Activated T-cell treated with anti-CD3 and anti-CD28 coated beads for 24 hours (primary cell): ENCODE measurements at places on chromosomes 3 and 15.

DNA sequence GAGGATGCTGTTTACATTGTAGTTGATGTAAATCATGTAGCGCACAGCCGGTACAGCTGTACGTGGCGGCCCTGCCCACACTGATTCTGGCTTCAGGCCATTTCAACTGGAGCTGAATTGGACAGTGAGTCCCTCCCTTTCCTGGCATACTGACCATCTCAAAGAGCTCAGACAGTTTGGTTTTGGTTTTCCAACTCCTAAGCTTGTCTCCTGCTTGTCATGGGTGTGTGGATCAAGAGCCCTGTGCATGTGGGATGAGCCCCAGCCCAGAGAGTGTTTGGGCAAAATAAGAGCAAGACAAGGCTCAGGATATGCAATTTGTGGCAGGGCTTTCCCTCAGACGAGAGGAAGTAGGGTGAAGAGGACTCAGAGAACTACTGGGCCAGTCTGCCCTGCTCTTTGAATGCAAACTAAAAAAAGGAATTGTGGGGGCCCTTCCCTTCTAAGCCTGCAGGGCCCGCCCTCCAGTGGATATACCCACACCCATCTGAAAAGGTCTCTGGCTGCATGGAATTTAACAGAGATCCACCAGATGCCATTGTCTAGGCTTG lies 13.3 kb downstream of the ITGA11 start:
- no peak for DNase-seq

- DNase-seq = no peak
These were observed 81.8 kb downstream of the MYH15 start for GRCh38 chr3:108428586-108428985.

DNA sequence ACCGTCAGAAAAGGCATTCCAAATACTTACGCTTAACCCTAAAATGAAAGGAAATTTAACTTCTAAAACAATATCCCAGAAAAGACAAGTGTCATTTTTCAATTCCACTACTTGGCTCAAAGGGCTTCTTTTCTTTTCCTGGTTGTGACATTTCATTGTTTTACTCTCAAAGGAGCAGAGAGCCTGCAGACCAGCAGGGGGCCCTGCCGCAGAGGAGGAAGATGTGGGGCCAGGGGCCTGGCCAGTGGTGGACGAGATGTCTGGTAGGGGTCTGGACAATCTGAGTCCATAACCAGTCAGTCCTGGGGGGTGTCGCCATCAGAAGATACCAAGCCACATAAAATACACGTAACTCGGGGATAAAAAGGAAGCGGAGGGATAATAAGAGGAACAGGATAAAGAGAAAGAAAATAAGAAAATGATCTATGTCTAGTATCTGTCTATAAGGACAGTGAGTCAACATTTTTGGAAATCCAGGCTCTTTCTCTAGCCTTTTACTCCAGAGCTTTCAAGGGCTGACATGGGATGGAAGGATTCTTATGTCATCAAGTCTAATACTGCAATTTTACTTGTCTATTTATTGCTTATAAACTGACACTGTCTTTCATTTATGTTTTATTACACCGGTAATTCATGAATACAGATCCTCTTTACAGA lies 54.2 kb upstream of the ARHGEF3 start:
- no peak for DNase-seq

- DNase-seq = no peak
These were observed 476.1 kb downstream of the NAALADL2 start for GRCh38 chr3:175335229-175335628.

DNA sequence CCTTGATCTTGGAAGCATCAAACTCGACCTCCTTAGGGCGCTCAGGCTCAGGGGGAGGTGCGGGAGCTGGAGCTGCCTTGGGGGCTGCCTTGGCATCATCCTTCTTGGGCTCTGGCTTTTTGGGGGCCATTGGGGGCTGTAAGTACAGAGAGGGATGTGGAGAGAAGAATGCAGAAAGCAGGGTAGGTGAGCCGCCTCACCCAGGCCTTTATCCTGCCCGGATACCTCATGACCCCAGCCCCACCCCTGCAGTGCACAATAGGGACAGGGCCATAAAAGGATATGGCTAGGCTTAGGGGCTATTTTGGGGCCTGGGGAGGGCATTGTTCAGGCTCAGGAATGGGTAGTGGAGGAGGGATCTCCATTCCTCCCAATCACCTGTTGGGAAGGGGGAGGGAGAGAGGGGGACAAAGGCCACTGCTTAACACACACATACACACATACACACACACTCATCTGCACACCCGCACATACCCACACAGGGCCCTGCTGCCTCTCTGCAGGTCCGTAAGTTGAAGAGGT lies at the start of gene MYL3:
MYL3 (minus strand) TSS at position 184 of the 522 bp plus-strand sequence; CDS start at position 130, 54 bp downstream.
- DNase-seq = no peak

DNA sequence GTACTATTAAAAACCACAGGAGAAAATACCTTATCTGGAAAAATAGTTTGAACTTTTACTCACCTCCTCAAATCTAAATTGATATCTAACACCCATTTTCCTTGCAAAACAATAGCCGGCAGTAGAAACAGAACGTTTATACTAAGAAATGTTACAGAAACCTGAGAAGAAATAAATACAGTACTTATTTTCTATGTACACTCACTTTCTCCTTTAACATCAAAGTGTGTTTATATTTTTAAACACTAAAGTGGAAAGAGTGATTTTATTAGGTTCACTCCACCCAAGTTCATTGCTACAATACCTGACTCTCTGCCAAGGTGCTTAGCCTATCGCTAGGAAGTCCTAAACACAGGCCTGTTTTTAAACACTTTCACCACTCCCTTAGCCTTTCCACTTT lies 87.8 kb upstream of the TJP1 start:
- DNase-seq = no peak

- no peak for DNase-seq
These were observed 115.1 kb downstream of the SPATA16 start for GRCh38 chr3:173025941-173026340.
